ENCODE measurements at places on chromosomes 7 and 10.

DNA sequence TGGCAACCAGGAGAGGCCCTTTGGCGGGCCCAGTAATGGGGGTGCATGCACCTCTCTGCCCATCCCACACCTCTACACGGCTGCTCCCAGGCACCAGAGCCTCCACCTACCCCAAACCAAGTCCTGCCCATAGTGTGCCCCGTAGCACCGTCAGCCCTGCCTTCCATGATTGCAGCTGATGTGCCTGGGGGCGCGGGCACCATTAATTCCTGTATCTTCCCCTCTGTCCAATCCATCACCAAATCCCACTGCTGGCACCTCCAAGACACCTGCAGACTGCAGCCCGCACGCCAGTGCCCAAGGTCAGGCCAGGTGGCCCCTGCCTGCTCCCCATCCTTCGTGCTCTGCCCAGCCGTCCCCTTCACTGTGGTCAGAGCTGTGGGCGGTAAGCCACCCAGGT is 533.0 kb downstream of the PTPRN2 start:
- no peak for DNase-seq

DNA sequence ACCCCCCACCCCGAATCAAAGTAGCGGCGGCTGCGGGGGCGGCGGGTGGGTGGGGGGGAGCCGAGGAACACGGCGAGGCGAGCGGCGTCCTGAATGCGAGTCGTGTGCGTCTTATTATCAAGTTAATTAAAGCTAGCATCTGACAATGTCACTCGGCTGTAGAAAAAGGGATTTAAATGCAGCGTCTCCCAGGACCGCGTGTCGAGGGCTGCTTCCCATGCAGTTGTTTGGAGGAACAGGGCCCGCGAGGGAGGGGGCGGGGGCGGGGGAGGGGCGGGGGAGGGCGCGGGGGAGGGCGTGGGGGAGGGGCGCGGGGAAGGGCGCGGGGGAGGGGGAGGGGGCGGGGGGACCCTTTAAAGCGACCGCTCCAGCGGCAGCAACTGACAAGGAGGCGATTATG is 2.7 kb upstream of the UNCX start:
- no peak for DNase-seq

- peak; percentile 4 for DNase-seq
These were observed 10.8 kb downstream of the LFNG start for GRCh38 chr7:2530071-2530987.

DNA sequence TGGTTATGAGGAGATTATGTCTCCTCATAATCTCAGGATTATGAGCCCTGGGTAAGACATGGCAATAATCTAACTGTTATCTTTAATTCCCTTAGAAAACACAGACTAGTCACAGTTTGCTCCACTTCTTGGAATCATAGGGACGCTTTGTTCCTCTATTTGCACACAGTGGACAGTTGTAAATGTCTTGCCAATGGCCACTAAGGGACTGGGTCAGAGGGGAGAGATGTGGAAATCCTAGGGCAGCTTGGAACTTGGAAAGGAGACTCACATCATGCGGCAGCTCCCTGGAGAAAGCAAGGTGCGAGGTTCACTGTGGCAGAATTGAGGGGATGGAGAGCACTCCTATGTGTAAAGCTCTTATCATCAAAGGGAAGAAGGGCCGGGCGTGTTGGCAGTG is 266.1 kb downstream of the PRPF18 start:
- no peak for DNase-seq

DNA sequence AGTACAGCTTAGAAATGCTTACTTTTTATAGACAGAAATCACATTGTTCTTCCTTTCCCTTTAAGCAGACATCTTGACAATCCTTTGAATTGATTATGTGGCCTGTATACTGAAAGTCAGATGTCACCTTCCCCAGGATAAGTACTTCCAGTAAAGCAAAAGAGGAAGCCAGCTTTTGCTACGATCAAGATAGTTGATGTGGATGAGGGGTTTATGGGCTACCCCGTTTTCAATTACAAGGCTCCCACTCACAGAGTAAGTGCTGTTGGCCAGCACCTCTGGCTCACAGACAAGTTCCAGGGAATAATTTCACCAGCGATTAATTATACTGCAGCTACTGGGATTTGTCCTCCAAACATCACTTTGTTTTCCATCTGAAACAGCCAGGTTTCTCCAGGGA is 95.1 kb upstream of the SAMD8 start:
- no peak for DNase-seq

All from endothelial cell (in vitro differentiated cells).